ENCODE measurements at places on chromosomes 6 and 20.

DNA sequence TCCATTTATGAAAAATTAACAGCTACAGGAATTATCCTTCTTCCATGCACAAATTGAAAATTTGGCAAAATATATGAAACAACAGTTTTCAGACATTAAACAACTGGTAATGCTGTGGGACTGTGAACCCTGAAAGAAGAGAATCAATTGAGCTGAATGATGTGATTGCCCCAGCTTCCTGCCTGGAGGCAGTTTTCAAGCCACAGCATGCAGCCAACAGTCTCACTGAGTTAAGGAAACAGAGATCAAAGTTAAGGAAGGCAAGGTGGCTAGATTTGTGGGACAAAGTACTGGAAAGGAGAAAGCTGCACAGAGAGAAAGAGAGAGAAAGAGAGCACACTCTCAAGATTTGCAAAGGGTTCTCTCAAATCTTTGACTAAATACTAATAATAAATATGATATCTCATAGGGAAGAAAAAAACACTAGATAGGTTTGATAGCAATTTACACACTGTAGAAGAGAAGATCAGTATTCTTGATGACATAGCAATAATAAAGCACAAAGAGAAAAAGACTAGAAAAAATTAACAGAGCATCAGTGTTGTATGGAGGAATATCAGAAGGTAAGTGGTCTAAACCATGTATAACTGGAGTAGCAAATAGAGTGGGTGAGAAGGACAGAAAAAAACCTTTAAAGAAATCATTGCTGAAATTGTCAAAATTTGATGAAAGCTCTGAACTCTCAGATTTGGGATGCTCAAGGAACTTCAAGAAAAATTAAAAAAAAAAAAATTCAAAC, 70.1 kb upstream of the CNKSR3 start:
- no peak for DNase-seq

DNA sequence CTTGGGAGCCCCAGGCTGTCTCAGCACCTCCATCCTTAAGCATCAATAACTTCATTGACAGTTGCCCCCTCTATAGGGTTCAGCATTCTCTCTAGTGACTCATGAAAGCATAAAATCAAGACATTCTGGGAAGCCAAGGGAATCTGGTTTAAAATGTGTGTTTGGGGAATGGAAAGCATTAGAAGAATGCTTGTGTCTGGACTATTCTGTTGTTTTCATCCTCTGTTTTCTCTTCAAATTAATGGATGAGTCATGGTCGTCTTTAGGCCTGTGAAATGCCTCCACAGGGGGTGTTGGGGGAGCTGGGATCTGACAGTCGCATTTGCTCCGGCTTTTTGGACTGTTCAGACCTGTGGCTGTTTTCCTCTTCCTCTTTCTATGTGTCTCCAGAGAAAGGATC, 279.7 kb downstream of the CDC5L start:
- DNase-seq = no peak

DNA sequence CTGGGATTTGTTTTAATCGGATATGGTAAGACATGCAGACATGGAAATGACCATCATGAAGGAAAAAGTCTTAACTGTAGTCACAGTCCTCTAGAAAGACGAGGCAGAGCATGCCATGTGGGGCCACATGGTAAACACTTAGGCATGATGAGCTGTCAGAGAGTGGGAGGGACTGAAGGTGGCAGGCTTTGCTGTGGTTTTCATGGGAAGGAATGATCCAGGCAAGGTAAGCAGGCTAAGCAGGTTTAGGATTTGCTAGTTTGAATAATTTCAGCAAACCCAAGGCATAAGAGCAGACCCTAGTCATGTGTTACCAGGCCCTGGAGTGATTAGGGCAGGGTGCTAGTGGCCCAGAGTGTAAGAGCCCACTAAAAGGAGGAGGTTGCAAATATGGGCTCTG, 47.2 kb upstream of the STMND1 start:
- no peak for DNase-seq

DNA sequence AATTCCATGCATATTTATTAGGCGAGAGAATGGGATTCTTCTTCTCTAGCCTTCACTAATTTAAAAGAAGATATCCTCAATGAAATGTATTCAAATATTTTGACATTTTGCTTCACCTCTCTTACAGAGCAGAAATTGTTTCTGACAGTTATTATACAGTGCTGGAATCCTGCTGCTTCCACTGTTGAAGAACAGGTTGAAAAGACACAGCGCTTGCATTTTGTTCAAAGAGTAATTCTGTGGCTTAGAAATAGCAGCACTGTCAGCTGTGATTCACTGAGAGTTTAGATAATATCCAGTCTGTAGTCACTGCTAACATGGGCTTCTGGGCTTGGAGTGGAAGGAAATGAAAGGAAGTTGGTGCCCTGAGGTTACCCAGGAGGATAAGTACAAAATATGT, 117.1 kb upstream of the FBXL4 start:
- no peak for DNase-seq

DNA sequence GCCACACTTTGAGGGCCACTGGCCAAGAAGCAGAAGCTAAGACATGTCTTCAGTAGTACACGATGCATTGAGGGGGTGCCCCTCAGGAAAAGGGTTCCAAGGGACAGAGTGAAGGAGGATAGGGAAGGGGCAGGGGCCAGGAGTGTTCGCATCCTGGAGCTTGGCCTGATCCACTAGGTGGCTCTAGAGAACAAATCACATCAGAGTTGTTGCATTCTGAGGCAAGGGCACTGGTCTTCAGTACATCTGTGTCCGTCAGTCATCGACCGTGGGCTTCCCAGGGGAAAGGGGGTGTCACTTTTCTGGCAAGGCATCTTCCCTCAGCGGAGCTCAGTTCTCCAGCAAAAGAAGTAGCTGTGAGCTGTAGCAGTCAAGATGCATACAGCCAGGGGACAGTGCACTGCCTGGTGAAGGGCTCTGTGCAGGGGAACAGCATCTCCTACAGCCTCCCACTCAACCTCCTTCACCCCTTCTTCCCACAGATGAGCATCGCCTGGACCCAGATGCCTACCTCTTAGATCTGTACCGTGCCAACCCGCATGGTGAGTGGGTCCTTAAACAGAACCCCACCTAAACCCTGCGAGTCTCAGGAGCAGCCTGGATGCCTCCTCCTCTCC, 47.8 kb downstream of the ARHGAP40 start:
- DNase-seq = no peak

- no peak for DNase-seq
These were observed 44.7 kb downstream of the TNFAIP3 start for GRCh38 chr6:137911675-137912191.

- DNase-seq = no peak
These were observed 315.6 kb upstream of the CITED2 start for GRCh38 chr6:139690007-139690406.

DNA sequence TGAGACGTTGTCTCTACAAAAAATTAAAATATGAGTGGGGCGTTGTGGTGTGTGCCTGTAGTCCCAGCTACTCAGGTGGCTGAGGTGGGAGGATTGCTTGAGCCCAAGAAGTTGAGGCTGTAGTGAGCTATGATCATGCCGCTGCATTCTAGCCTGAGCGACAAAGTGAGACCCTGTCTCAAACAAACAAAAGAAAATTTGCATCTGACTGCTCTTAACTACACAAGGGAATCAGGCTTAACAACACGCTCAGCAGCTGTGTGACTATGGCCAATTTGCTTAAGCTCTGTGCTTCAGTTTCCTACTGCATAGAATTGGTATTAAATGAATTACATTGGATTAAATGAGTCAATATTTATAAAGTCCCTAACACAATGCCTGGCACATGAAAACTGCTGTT, 24.3 kb upstream of the MRPS10 start:
- no peak for DNase-seq

GRCh38 chr6:167113935-167114910, 8.7 kb upstream of the CCR6 start:
- peak; percentile 77 for DNase-seq

GRCh38 chr6:149716181-149716963, 1.5 kb downstream of the LATS1 start:
- no peak for DNase-seq

- no peak for DNase-seq
These were observed 459.2 kb downstream of the RNF144B start for GRCh38 chr6:18846327-18846726.

GRCh38 chr6:135633573-135633972, 136.0 kb upstream of the AHI1 start:
- DNase-seq = no peak

- DNase-seq = no peak
These were observed 28.9 kb upstream of the CD83 start for GRCh38 chr6:14088600-14089192.

- DNase-seq = no peak
These were observed 101.5 kb downstream of the TMEM242 start for GRCh38 chr6:157221817-157222175.

GRCh38 chr20:41670631-41671030, 52.5 kb upstream of the CHD6 start:
- DNase-seq = no peak

GRCh38 chr6:31205638-31206037, 35.2 kb upstream of the POU5F1 start:
- DNase-seq = no peak

GRCh38 chr6:101402622-101403031, 9.1 kb downstream of the GRIK2 start:
- DNase-seq = no peak

DNA sequence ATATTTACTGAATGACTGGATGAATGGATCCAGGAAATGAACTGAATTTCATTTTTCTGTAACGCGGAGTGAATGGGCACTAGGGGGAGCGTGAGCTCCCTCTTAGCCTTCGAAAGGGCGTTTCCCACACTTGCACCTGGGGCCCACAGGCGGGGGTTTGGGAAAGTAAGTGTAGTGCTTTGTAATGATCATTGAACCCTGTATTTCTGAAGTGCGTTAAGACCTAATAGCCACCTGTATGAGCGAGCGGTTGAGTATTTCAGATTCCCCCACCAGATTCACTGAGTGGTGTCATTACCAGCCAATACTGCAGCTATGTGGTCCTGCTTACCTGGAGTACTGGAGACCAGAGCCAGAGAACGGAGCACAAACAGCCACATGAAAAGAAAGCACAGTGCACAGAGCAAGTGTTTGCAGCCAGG, 10.5 kb downstream of the SYTL3 start:
- peak; percentile 69 for DNase-seq

GRCh38 chr6:3359101-3359752, 97.6 kb downstream of the SLC22A23 start:
- DNase-seq = no peak

GRCh38 chr6:15491255-15491985, 171.4 kb downstream of the DTNBP1 start:
- DNase-seq = peak; percentile 42

DNA sequence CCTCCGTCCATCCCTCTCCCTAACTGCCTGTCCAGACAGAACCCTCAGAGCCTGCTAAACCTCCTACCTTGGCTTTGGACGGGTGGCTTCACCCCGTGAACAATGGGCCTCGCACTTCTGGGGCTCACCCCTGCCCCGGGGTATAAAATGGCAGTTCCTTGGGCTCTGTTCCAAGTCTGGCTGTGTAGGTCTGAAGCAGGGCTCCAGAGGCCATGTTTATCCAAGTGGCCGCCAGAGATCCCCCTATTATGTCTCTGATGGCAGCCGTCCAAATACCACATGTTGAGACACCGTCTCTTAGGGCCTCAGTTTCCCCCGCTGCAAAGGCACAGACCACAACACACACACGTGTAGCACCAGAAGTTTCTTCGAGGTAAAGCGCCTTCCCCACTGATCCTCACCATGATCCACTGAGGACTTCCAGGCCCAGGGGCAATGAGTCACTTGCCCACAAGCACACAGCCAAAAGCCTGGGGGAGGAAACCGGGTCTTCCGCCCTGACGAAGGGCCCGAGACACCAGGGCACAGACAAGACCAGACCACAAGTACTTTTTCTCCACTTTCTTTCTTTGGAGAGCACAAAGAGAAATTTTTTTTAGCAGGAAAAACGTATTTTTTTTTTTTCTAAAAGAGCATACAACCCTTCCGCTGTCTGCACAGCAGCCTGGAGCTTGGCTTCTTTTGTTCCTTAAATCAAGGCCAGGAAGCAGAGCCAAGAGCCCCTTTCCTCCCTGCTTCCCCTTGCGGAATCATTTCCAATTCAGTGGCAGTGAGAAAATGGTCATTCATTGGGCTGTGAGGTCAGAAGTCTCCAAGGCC, 11.8 kb downstream of the CPNE5 start:
- DNase-seq = no peak

- DNase-seq = no peak
These were observed 74.4 kb downstream of the DOK5 start for GRCh38 chr20:54549658-54550326.

- no peak for DNase-seq
These were observed 77.5 kb downstream of the CDH22 start for GRCh38 chr20:46230801-46231282.

- no peak for DNase-seq
These were observed 53.2 kb upstream of the BMP2 start for GRCh38 chr20:6714279-6714711.

GRCh38 chr6:159499034-159499433, 194.0 kb downstream of the SOD2 start:
- no peak for DNase-seq

GRCh38 chr6:82681119-82681714, 317.6 kb downstream of the TPBG start:
- no peak for DNase-seq

DNA sequence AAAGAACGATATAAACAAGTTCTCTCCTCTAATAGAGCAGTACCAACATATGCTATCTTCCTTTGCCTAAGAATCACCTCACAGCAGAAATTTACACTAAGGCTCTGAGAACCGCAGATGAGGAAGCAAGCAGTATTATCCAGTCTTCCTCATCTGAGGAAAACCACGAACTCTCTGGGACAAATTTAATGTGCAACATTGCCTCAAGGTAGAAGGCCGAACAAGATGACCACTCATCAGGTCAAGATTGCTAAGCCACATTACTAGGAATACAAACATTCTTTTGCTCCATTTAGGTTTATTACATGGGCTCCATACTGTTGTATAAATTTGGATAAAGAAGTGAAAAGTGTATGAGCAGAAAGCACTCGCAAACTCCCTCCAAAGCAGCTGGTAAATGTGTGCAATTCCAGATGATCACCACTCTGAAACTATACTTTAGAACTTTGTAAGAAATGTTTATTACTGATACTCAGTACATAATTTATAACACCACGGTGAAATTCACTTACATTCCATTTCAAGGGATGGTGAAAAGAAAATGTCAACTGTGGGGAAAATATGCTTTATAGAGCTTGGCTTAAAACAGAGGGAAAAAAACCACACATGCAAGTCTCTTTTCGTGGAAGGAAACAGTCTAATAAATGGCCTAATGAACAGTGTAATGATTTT, 398.4 kb downstream of the BTBD9 start:
- DNase-seq = no peak

GRCh38 chr6:71420693-71421328, 132.2 kb downstream of the OGFRL1 start:
- no peak for DNase-seq

DNA sequence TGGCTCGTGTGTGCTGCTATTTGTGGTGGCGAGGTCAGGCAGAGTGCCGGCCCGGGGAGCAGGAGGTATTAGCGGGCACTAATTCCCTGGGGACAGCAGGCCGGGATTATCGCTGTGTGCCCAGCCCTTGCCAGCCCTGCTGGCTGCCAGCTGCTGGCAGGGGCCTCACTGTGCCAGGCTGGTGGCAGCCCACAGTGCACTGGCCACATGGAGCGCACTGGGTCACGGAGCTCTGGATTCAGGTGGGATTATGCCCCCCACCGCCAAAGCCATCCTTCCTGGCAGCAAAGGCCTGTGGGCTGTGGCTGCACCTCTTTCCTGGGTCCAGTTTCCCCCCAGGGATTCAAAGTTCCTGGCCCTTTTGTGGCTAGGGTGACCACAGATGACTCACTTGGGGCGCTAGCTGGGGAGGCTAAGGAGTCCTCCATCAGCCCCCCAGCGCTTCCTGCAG, 59.7 kb downstream of the YTHDF1 start:
- DNase-seq = no peak

Measured in CD8-positive, alpha-beta memory T cell (primary cell).